AG08396 (cell line): ENCODE measurements at places on chromosomes 13 and 19.

DNA sequence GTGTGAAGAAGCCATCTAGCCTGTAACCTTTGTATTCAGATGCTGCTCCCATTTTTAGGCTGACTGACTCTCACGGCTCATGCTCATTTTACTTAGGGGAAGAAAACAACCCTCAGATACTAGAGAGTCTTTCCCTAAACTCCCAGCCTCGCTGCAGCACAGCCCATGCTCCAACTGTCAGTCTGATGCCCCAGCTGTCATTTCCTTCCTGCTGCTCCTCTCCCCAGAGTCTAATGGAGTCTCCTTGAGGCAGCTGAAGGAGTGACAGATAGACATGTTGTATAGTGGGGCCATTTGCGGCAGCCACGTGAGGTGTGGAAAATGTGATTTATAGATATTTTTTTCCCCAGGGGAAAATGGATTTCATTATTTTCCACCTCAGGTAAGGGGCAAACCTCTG lies 59.2 kb upstream of the OLFM4 start:
- no peak for DNase-seq

DNA sequence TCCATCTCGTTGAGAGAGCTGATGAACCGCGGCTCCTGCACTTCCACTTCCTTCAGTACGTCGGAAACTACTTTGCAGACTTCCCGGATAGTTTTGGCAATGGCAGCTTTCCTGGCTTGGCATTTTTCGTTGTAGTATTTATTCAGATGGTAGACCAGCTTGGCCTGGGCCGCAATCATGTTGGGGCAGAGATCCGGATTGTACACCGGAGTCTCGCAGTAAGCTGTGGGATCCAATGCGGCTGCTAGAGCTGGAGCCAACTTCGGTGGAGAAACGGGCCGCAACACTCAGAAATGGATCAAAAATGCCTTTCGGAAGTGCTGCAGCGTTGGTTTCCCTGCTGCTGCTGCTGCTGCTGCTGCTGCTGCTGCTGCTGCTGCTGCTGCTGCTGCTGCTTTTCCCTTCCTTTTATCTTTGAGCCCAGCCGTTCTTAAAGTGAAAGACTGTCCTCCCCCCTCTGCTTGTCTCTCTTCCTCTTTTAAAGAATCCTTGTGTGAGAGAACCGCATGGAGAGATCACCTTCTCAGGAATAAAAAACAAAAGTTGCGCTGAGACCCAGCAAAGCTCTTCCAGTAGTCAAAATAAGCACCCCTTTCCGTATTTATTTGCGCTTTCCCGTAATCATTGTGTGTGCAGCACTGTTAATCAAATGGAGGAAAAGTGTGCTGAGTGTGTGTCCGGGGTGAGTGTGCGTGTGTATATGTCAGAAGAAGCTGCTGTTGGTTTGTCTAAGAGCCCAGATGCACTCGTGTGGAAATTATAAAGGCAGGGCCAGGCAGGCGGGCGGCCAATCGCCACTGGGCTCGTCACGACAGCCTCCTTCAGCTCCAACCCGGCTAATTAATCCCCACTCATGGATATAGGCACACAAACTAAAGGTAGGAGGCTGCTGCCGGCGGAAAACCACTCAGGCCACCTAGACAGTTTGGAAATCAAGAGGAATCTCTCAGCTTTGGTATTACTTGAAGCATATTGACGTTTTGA lies at the start of gene MAB21L1:
TSS of gene MAB21L1 (minus strand) at position 730 of the 984 bp plus-strand sequence. CDS start at position 179, 551 bp downstream.
- peak; percentile 58 for DNase-seq

DNA sequence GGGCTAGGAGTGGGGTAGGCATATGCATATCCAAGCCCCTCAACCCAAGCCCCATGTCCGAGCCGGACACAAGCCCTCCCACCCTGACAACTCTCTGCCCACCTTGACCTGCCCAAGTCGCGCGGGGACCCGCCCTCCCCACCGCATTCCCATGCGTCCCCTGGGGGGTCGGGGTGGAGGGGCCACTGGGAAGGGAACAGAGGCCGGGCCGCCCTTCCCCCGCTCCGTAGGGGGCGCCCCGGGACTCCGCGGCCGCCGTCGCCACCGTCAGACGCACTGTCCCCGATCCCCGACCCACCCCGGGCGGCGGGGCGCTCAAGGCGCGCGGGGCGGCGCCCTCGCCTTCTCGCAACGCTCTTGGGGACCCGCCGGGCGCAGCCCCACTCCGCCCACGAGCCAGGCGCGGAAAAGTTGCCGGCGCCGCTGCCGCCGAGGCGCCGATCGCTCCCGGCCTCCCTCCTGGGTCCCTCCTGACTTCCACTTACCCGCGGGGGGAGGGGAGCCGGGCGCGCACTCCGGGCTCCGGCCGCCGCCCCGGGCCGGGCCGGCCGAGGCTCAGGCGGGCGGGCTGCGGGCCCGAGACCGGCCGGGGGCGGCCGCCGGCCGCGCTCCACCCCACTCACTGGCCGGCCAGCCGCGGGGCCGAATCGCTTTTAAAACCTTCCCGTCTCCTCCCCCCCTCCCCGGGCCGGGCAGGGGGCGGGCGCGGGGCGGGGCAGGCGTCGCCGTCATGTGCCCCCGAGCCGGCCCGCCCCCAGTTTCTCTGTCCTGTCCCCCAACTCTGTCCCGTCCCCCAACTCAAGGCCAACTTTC lies 34.4 kb upstream of the NANOS3 start:
- DNase-seq = peak; percentile 90

GRCh38 chr19:55441319-55441691 lies 1.8 kb downstream of the SHISA7 start:
- no peak for DNase-seq

DNA sequence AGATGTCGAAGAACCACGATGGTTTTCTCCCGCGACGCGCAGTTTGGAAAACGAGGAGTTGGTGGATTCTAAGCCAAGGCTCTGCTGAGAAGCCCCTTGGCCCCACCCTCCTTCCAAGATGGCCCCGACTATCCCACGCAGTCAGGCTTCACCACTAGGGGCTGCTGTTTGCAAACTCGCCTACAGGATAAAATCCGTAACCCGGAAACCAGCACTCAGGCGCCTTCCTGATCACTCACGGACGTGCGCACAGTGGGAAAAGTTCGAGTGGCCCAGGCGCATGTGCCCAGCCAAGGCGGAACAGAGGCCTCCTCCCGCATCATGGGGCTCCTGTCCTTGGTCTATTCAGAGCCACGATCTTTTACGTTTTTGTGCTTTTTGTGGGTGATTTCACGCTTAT lies 19.2 kb upstream of the UQCR11 start:
- peak; percentile 80 for DNase-seq

DNA sequence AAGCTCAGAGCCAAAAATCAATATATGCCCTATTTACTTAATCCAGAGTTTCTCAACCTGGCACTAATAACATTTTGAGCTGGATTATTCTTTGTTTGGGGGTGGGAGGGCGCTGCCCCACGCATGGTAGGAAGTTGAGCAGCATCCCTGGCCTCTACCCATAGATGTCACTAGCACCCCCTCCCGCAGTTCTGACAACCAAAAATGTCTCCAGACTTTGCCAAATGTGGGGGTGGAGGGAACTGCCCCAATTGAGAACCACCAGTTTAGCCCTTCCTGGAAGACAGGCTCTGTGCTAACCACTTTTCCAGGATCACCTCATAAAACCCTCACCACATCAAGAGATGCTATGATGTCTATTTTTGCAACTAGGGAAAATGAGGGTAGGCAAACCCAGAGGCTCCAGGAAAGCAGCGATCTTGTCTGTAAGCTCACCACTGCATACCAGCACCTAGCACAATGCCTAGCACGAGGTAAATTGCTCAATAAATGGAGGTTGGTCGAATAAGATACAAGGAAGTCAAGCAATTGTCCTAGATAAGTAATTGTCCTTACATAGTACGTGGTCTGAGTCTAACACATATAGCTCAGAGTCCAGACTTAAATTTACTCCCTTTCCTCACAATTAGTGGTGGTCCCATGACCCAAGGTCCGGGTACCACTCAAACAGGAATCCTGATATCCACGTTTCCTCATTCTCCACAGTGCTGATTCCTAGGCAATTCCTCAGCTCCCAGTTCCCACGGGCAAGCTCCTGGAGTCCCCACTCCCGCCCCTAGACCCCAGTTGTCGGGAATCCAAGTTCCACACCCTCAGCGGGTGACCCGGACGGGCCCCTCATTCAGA lies 892 bp downstream of the TRIR start:
- DNase-seq = peak; percentile 72

GRCh38 chr13:112668924-112669323 lies 20.9 kb upstream of the ATP11A start:
- DNase-seq = no peak

- no peak for DNase-seq
Measured at GRCh38 chr13:77786695-77787287, 89.3 kb downstream of the SLAIN1 start.

DNA sequence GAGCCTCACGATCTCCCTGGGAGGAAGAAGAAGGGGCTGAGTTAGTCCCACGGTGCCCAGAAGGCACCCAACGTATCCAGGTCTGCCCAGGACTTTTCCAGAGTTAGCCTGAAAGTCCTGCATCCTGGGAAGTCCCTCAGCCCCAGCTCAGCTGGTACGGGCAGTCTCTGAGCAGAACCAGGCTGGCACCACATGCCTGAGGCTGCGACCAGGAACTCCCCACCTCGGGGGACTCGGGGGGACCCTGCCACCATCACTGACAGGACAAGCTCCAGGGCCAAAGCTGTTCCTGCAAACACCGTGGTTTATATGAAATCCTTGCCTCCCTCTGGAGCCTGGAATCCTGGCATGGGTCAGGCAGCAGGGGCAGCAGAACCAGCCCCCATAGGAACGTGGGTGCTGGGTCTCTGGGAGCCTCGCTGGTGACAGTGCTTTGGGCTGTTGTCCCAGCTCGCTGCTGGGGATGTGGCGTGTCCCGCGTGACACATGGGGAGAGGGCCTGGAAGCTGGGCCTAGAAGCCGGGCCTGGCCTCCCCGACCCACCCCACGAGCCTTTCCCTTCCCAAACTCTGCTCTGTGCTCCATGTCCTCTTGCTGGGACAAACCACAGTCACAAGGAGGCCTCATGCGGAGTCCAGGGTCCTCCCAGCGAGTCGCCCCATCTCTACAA lies 55.5 kb downstream of the GNG7 start:
- DNase-seq = no peak

GRCh38 chr13:43433691-43434141 lies 353.1 kb downstream of the ENOX1 start:
- no peak for DNase-seq

DNA sequence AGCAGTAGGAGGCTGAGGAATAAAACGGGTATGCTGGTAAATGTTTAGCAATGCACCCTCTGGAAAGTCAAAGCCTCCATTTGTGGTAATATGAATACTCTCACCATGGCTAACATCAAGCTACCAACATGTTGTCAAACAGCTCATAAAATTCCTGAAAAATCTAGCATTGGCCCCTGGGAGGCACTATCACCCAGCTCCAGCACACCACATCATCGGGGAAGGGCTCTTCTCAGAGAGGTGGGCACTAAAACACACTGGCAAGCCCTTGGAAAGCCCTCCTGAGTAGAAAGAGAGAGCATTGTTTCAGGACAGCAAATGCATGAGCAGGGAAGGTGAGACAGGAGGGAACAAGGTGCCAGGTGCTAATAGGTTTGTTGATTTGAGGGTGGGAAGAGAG lies 53.9 kb upstream of the FLT1 start:
- no peak for DNase-seq

DNA sequence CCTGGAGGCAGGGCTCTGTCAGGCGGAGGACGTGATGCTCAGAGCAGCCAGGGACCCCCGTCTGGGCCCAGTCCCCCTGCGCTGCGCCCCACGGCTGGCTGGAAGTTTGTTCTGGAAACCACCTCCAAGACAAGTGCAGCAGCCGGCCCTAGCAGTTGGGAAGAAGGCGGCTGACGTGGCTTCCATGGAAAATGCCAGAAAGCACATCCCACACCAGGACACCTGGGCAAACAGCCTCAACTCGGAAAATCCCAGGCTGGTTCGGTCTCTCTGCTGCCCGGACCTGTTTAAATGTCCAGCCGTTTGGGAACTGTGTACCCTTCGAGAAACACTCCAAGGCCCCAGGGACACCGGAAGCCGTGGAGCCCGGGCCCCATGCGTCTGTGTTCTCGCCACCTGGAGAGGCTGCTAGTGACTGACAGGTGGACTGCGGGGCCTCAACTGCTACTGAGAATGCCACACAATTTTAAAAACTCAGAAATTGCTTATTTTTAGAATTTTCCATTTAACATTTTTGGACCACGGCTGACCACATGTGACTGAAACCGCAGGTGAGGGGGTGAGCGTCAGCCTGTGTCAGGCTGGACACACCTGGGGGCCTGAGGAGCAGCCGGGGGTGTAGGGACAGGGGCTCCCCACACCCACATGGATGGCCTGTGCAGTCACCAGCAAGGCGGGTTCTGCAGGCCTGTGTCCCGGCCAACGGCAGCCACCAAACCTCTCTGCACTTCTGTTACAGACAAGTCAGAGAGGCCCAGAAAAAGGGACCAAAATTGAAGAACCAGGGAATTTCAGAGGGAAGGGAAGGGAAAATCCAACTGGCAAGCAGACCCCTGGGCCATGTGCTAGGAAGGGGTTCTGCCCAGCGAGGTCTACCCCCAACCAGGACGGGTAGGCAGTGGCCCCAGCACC lies 31.7 kb downstream of the RASA3 start:
- DNase-seq = no peak

GRCh38 chr13:43389573-43389972 lies 366.2 kb downstream of the DNAJC15 start:
- no peak for DNase-seq

GRCh38 chr19:5686647-5687359 lies 3.3 kb upstream of the RPL36 start:
- DNase-seq = peak; percentile 99

- no peak for DNase-seq
Measured at GRCh38 chr13:65530688-65531087, 1699.4 kb downstream of the PCDH9 start.

DNA sequence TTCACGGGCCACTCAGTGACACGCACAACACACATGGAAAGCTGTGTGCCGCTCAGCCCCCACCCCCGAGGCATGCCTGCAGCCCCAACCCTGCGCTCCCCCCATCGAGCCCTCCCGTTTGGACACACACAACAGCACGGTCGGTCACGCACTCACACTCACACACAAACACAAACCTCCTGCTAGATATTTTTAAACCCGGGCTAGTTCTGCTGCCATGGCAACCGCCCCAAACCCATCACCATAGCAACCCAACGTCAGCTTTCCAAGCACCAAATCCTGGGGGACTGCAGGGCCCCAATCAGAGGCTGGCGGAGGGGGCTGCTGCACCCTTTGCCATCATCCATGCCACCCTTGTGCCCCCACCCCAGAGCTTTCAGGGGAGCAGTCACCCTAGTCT lies 2.5 kb upstream of the NOVA2 start:
- DNase-seq = no peak

DNA sequence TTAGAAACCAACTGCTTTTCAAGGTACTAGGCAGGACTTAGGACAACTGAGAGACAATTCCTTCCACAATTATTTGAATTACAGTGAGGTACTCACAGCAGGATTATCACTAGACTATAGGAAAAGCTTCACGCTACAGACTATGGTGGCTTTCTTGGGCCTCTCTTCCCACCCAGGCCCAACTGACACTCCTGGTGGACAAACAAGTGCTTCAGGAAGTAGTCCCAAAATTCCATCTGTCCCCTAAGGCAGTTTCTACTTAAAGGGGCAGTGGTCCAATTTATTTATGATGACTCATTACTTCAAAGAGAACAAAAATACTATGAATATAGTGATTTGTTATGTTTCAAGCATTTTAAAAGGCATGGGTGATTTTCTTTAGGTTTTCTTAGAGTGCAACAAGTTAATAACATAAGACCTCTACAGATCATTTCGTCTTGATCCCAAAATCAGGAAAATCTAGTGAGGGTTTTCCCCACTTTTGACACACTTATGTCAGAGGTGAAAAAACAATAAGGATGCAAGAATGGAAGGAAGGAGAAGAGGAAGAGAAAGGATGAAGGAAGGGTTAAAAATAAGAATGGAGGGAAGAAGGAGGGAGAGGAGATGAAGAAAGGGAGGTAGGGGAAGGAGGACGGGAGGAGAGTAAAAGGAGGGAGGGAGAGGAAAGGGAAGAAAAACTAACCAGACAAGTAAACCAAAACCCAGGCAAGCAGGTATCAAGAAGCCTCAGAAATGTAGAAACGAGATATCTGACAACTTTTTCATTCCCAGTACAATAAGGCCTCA lies 100.7 kb downstream of the SERP2 start:
- DNase-seq = no peak
